ENCODE measurements at places on chromosomes 6 and 20.

DNA sequence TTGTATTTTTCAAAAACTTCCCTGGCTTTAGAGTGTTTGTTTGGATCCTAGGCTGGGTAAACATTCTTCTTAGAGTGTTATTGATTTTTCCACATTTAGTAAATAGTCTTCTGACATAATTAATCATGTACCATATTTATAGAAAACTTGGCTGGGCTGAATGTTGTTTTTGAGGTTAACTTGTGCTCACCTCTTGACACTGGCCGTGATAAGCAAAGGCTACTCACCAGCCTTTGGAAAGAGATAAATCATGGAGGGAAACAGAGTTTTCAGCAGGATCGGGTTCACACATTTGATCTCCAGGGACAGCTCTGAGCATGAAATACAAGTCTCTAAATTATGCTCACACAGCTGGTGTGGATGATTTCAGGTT, 6.2 kb upstream of the CD93 start:
- DNase-seq = peak; percentile 5

DNA sequence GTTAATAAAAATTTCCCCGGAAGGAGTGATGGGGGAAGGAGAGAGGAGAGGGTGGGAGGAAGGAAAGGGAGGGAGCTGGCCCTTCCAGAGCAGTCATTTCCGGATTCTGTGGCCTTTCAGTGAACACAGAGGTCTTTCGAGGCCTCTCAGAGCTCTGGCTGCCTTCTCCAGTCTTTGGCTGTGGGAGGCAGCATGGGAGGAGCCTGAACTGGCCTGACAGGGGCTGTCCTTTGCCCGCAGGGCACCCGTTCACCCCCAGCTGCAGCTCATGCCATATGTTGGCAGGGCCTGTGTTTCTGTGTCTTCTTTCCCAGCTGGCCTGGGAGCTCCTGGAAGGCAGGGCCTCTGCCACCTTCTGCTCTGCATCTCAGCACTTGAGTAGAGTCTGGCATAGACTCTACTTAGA, 95.5 kb downstream of the PPP1R14C start:
- peak; percentile 11 for DNase-seq

GRCh38 chr20:51050531-51051075, 27.7 kb upstream of the KCNG1 start:
- DNase-seq = no peak

- no peak for DNase-seq
Measured at GRCh38 chr20:60630609-60631008, 621.5 kb upstream of the CDH4 start.

DNA sequence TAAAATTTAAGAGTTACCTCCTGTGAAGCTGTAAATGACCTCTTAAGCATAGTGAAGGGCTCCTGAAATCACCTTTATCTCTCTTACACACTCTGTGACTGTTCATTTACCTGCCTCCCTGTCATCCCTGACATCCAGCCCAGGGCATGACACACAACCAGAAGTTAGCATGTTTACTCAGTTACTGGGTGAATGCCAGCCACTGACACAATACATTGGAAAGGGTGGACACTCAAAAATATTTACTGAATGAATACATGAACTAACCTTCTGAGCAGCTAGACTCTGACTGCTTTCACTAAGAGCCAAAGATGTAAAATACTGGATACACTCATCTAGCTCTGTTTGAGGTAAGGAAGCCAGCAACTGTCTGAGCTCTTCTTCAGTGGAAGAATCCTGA, 25.3 kb downstream of the SERAC1 start:
- peak; percentile 89 for DNase-seq

GRCh38 chr20:19336631-19337030, 124.2 kb downstream of the SLC24A3 start:
- no peak for DNase-seq

GRCh38 chr6:149393002-149393679, 6.9 kb upstream of the SUMO4 start:
- peak; percentile 55 for DNase-seq

DNA sequence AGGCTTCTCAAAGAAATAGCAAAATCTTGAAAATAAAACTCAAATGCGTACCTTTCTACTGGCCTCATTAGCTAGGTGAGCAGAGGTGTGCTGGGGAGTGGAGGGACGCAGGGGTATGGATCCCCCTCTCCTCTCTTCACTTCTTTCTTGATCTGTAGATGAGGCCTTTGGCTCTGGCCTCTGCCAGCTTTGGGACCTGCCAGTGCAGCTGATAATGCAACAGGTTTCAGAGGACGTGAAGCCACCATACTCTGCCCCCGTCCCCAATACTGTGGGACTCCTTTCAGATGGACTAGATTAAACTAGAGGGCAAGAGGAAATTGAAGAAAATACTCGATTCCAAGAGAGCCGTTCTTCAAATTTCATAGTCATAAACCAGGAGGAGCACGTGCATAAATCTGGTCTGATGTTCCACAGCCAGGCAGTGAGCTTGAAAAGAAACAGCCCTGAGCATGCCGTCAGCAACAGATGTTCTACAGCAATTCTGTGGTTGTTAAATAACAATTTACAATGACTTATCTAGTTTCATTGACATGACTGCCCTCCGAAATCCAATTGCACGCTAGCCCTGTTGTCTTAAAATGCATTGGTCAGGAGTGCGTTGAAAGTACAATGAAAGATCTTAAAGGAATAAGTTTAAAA, 245.3 kb upstream of the FOXQ1 start:
- no peak for DNase-seq

DNA sequence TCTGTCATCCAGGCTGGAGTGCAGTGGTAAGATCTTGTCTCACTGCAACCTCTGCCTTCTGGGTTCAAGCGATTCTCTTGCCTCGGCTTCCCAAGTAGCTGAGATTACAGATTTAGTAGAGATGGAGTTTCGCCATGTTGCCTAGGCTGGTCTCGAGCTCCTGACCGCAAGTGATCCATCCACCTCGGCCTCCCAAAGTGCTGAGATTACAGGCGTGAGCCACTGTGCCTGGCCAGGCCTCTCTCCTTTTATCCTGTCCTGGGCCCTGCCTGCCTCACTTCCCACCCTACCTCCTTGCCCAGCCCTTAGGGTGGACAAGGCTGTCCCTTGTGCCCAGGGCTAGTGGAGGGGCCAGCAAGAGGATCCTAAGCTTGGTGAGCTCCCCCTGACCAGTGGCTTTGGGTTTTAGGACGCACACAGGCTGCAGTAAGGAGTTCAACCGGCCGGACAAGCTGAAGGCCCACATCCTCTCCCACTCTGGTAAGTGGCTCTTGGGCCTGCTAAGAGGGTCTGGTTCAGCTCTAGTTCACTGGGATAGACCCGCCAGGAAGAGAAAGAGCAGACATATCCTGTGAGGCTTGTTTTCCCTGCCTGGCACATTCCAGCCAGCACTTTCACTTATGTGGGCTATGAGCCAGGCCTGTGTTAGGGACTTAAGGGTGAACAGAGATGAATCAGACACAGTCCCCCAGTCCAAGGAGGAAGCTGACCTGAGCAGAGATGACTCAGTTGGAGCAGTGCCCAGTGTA, 21.9 kb upstream of the CHMP4B start:
- peak; percentile 97 for DNase-seq

- no peak for DNase-seq
Measured at GRCh38 chr6:154731296-154732218, 1.7 kb upstream of the SCAF8 start.

- DNase-seq = no peak
Measured at GRCh38 chr6:14009431-14009830, 84.7 kb downstream of the RNF182 start.

DNA sequence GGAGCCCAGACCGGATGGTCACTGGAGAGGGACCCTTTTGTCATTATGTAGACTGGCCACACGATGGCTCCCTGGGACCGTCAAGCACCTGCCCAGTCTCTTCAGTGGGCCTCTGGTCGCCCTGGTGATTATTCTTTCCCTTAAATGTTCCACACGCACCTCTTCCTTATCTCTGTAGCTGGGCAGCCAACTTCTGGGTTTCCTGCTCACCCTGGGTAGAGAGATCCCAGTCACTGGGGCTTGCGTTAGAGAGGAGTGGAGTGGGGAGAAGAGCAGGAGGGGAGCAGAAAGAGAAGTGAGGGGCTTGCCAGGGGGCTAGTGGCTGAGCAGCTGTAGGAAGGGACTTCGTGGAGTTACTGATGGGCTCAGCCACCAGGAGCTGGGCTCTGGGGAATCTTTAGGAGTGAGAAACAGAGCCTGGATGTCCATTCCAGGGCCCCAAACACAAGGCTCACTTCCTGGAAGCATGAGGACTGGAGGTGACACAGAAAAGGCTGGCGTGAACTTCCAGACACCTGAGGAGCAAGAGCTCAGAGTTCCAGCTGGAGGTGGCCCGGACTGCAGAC, 150.1 kb downstream of the DHX35 start:
- peak; percentile 45 for DNase-seq

DNA sequence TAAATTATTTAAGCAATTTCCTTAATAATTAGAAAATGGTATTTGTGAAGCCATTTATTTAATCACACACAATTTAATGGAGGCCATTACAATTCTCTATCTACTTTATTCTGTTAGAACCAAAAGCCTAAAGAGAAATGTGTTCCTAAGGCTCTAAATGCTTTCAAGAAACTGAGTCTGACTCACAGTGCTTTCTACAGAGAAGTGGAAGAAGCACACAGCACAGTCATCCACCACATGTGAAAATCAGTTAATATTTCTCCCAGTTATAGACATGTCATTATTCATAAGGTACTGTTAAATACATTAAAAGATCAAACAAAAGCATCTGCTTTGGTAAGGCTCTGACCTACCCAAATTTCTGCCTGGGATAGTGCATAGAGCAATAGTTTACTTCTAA, 214.4 kb downstream of the ALDH8A1 start:
- peak; percentile 62 for DNase-seq

GRCh38 chr20:41776421-41776820, 158.2 kb upstream of the CHD6 start:
- no peak for DNase-seq

DNA sequence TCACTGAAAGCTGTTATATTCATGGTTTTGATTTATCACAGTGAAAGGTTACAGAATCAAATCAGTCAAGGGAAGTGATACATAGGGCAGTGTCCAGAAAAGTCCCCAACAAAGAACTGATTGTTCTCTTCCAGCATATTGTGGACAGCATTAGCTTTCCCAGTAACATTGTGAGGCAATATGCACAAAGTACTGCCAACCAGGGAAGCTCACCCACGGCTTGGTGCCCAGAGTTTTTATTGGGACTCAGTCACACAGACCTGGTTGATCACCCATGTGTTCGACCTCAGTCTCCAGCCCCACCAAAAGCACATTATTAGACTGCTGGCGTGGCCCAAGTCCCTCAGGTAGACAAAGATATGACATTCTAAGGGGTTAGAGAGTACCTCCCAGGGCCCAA, 76.0 kb downstream of the LCA5 start:
- DNase-seq = no peak

GRCh38 chr20:45798935-45799642, 7.3 kb downstream of the DNTTIP1 start:
- DNase-seq = peak; percentile 56

DNA sequence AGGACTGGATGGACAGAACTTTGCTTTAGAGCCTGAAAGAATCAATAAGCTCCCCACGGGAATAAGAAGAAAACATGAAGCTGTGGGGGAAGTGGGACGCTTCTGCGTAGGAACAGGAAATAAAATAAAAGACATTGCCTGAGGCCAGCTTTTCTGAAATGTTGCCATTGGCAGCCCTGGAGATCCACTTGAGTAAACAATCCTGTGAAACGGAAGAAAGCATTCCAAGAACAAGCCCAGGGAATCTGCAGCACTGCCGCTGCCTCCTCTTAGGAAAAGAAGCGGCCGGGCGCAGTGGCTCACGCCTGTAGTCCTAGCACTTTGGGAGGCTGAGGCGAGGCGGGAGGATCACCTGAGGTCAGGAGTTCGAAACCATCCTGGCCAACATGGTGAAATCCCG, 182.3 kb upstream of the RALGAPA2 start:
- DNase-seq = no peak

GRCh38 chr6:13924949-13925881, at the start of gene RNF182:
TSS of gene RNF182 (plus strand) at chr6:13924952. CDS start at chr6:13977120, 52,168 bp downstream.
- no peak for DNase-seq

Measured in fibroblast of mammary gland (primary cell).